Tibial nerve (tissue), 4 donors: ENCODE measurements at places on chromosomes 6 and 20. TPM values are rescaled to one million over a fixed set of nuclear protein-coding genes. Genes with fewer than 3 reads are reported as not detected.

DNA sequence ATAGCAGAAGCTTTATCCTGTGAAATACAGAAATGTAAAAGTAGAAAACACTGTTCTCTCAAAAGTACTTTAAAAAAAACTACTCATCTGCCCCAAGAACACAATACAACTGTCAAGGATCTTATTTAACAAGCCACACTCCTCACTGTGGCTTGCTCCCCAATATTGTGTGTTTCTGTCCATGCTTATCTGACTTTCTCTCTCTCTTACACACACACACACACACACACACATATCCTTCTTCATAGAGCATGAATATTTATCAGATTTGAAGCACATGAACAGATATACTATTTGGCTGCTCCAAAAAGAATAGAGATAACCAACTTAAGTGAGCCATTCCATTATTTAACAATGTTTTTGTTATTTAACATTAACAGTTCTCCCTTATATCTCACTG, 3.6 kb upstream of the PHIP start:
- no peaks in the 10 kb centered on the region for H3K36me3 ChIP-seq
- no peak overlapping the region for H3K4me3 ChIP-seq
- peaks cover 24% of the 10 kb centered on the region for H3K4me1 ChIP-seq
- H3K27ac ChIP-seq = no peak overlapping the region

DNA sequence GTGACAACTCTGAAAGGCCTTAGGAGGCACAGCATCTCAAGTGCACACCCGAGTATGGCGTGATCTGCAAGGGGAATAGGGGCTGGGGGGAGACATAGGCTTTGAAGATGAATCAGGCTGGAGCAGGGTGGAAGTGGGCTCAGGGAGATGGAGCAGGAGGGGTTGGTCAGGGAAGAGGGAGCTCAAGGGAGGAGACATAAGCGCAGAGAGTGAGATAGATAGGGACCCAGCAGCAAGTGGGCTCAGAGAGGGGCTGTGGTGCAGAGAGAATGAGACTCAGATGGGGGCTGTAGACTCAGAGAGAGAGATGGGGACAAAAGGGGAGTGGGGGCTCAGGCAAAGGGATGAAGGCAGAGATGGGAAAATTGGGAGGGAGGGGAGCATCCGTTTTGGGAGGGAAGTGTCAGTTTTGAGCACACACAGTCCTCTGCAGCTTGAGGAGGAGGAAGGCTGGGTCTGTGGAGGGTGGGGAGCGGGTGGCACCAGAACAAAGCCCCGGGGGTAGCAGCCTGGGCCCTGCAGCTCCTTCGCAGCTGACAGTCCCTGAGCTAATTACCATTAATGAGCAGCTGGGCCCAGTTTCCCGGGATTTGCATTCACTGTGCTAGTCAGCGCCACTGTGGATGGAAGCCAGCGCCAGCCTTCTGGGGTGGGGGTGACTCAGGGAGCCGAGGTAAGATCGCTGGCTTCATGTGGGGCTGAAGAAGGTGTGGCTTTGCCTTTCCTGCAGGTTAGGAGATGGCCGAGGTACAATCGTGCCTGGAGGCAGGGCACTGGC, 18.7 kb downstream of the SRXN1 start:
- H3K4me1 ChIP-seq = no peaks in the 10 kb centered on the region
- H3K36me3 ChIP-seq = no peaks in the 10 kb centered on the region
- H3K27ac ChIP-seq = no peak overlapping the region
- DNase-seq = no peak

DNA sequence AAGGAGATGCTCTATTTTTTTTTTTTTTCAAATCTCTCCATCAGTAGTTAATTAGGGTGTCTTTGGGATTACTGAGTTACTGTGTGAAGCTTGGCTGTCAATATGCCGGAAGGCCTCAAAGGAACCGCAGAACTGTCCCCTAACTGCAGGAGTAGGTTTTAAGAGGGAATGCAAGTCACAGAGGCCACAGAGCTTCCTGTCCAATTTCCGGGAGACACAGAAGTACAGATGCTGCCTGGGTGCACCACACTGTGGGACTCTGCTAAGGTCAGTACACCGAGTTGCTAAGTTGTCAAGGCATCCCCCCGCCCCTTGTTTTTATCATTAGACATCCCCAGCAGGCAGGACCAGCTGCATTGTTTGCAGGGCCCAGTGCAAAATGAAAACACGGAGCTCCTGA, 120.2 kb upstream of the RAB32 start:
- no peak for DNase-seq
- no peak overlapping the region for H3K4me3 ChIP-seq
- no peaks in the 10 kb centered on the region for H3K36me3 ChIP-seq
- H3K4me1 ChIP-seq = no peaks in the 10 kb centered on the region
- no peak overlapping the region for H3K27ac ChIP-seq

DNA sequence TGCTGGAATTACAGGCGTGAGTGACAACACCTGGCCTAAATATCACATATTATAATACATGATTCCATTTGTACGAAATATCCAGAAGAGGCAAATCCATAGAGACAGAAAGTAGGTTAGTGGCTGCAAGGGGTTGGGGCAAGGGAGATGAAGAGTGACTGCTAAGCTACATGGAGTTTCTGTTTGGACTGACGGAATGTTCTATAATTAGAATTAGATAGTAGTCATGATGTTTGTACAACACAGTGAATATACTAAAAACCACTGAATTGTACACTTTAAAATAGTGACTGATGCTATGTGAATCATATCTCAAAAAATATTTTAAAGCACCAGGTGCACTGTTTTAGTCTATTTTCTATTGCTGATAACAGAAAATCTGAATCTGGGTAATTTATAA, 3.7 kb upstream of the HEBP2 start:
- no peaks in the 10 kb centered on the region for H3K36me3 ChIP-seq
- H3K27ac ChIP-seq = no peak overlapping the region

GRCh38 chr6:71375676-71376075, 87.1 kb downstream of the OGFRL1 start:
- no peak overlapping the region for H3K4me3 ChIP-seq
- DNase-seq = no peak
- no peaks in the 10 kb centered on the region for H3K4me1 ChIP-seq
- peaks cover 6% of the 10 kb centered on the region for H3K36me3 ChIP-seq
- no peaks in the 10 kb centered on the region for H3K27me3 ChIP-seq
- no peak overlapping the region for H3K27ac ChIP-seq

DNA sequence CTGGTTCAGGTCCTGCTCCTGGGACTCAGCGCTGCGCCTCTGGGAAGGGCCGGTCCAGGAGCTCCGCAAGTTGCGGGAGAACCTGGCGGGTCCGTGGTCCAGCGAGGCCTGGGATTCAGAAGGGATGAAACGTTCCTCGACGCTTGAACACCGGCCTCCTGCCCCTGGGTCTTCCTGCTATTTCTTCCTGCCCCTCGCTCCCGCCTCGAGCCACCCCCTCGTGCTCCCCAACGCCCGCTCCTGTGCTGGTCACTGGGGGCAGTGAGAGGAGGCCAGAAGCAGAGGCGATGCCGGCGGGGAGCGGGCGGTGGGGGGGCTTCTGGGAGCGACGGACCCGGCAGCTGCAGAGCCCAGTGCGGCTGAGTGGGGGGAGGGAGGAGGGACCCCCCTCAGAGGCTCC, 20.8 kb upstream of the KIF25 start:
- peaks cover 4% of the 10 kb centered on the region for H3K36me3 ChIP-seq
- H3K27me3 ChIP-seq = no peaks in the 10 kb centered on the region
- H3K4me1 ChIP-seq = peaks cover 15% of the 10 kb centered on the region

- H3K27ac ChIP-seq = no peak overlapping the region
- DNase-seq = no peak
- H3K4me1 ChIP-seq = peaks cover 12% of the 10 kb centered on the region
- H3K36me3 ChIP-seq = no peaks in the 10 kb centered on the region
- H3K27me3 ChIP-seq = no peaks in the 10 kb centered on the region
Observed at GRCh38 chr20:20440886-20441658, 73.2 kb downstream of the INSM1 start.

GRCh38 chr6:1970151-1970561, 275.2 kb downstream of the GMDS start:
- DNase-seq = no peak
- H3K36me3 ChIP-seq = no peaks in the 10 kb centered on the region
- H3K27me3 ChIP-seq = no peaks in the 10 kb centered on the region

GRCh38 chr6:84314377-84314898, 87.0 kb upstream of the CEP162 start:
- no peaks in the 10 kb centered on the region for H3K36me3 ChIP-seq
- no peak overlapping the region for H3K27ac ChIP-seq
- H3K4me3 ChIP-seq = no peak overlapping the region
- no peaks in the 10 kb centered on the region for H3K4me1 ChIP-seq

DNA sequence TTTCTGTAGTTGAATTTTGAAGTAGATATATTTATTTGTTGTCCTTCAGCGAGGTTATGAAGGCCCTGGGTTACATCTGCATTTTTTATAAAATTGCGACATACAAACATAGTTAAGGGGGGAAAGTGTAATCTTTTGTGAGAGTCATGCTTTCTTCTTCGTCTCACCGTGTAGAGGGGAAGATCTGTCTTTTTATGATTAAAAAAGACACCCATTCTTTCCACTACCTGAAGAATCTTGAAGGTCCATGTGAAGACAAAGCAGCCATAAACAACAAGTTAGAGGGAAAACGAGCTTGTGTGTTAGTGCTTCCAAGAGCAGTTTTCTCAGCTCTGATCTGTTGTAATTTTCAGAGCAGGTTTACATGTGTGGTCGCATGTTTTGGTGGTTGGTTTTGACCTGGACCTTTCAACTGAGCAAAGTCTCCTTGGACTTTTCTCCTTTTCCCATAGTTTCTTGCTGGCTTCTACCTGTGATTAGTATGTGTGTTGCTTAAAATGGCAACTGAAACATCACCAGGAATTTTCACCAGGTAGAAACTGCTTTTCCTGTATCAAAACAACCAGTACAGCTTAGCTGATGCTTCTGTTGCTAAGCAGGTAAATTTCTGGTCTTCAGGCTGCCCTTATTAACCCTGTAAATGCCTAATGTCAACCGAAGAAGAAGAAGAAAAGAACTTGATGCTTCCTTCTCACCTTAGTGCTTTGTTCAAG, 37.3 kb downstream of the RREB1 start:
- H3K27ac ChIP-seq = peak overlapping the region; percentile 79
- DNase-seq = no peak
- no peaks in the 10 kb centered on the region for H3K27me3 ChIP-seq
- H3K4me1 ChIP-seq = no peaks in the 10 kb centered on the region

- no peaks in the 10 kb centered on the region for H3K4me1 ChIP-seq
- no peak overlapping the region for H3K4me3 ChIP-seq
- no peak overlapping the region for H3K27ac ChIP-seq
- no peaks in the 10 kb centered on the region for H3K27me3 ChIP-seq
- no peaks in the 10 kb centered on the region for H3K36me3 ChIP-seq
Observed at GRCh38 chr6:101534386-101534785, 140.9 kb downstream of the GRIK2 start.

- H3K27me3 ChIP-seq = peaks cover 96% of the 10 kb centered on the region
- no peaks in the 10 kb centered on the region for H3K36me3 ChIP-seq
- no peak overlapping the region for H3K4me3 ChIP-seq
- peaks cover 5% of the 10 kb centered on the region for H3K4me1 ChIP-seq
Observed at GRCh38 chr20:63009045-63009961, 2.5 kb upstream of the BHLHE23 start.

- peak; percentile 89 for DNase-seq
- H3K4me1 ChIP-seq = no peaks in the 10 kb centered on the region
- H3K27me3 ChIP-seq = no peaks in the 10 kb centered on the region
- no peak overlapping the region for H3K4me3 ChIP-seq
- peaks cover 44% of the 10 kb centered on the region for H3K36me3 ChIP-seq
Observed at GRCh38 chr20:1934721-1935573, 39.7 kb downstream of the SIRPA start.

DNA sequence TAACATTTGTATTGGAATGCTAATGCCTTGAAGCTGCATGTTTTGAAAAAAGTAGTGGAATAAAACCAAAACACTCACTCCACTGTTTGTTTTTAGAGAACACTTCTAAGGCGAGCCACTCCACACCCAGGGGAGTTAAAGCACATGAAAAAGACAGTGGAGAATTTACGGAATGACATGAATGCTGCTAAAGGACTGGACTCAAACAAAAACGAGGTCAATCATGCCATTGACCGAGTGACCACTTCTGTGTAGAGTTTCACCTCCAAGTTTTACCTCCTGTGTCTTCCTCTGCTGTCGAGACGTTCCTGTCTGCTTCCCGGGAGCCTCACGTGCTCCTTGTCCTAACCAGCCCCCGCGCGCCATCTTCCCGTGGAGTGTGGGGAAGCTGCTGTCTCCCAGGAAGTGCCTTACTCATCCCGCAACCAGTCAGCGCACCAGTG, 127.8 kb downstream of the LRRC1 start:
- H3K36me3 ChIP-seq = peaks cover 4% of the 10 kb centered on the region
- no peak for DNase-seq
- no peak overlapping the region for H3K4me3 ChIP-seq
- H3K27ac ChIP-seq = no peak overlapping the region

GRCh38 chr6:122075917-122076316, 323.5 kb upstream of the HSF2 start:
- no peak overlapping the region for H3K27ac ChIP-seq
- no peaks in the 10 kb centered on the region for H3K4me1 ChIP-seq
- no peaks in the 10 kb centered on the region for H3K27me3 ChIP-seq
- H3K4me3 ChIP-seq = no peak overlapping the region

DNA sequence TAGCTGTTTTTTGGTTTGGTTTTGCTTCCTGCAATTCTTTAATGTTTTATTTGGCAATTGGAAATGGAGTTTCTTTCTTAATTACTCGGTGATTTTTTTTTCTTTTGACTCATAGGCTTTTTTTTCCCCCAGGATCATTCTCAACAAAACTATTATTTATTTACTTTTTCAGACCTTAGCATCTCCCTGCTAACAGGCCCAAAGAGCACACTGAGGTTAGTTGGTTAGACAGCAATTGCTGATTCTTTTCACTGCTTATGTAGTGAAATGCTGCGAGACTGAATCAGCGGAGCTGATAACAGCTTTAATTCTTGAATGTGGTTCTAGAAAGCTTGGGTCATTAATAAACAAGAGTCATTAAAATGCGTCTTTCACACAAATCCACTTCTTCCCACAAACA, 79.1 kb upstream of the ZFP64 start:
- H3K4me3 ChIP-seq = no peak overlapping the region
- no peak overlapping the region for H3K27ac ChIP-seq
- H3K36me3 ChIP-seq = no peaks in the 10 kb centered on the region

DNA sequence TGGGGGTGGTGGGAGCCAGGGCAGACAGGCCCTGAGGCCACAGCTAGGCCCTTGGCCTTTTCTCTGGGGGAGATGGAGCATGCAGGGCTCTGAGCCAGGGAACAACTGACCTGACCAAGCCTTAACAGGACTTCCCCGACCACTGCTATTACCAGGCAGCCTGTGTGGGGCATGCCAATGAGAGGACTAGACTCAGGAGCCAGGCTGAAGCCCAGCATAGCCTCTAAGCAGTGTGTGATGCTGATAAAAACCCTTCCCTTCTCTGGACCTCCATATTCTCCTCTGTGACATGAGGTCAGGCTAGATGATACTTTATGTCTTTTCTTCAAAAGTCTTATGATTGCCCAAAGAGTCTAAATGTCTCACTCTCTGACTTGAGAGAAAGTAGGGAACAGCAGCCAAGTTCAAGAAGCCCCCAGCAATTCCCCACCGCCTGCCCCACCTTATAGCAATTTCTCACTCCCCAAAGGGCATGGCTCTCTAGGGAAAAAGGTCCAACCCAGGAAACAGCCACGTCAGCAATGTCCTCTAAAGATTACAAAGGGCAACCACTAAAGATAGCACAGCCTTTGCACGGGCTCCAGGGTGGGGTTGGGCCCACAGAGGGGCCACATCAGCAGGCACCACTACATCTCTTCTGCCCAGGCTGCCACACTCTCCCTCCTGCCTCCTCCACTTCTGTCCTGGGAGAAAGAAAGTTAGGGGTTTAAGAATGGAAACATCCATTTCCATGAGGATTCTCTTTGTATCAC, 71.3 kb downstream of the TRERF1 start:
- no peak overlapping the region for H3K27ac ChIP-seq
- H3K27me3 ChIP-seq = no peaks in the 10 kb centered on the region
- no peaks in the 10 kb centered on the region for H3K36me3 ChIP-seq
- no peak overlapping the region for H3K4me3 ChIP-seq
- no peak for DNase-seq

The UNC93A gene
- not detected for total RNA-seq

The ZNF391 gene
- 3.3 TPM for total RNA-seq

The PRKN gene
- 17.9 TPM for total RNA-seq

The ELOVL2 gene
- total RNA-seq = 1.5 TPM

The HLA-G gene
- not detected for total RNA-seq

The CTAGE9 gene
- not detected for total RNA-seq
